A549 (cell line): ENCODE measurements at places on chromosomes 1 and 21.

DNA sequence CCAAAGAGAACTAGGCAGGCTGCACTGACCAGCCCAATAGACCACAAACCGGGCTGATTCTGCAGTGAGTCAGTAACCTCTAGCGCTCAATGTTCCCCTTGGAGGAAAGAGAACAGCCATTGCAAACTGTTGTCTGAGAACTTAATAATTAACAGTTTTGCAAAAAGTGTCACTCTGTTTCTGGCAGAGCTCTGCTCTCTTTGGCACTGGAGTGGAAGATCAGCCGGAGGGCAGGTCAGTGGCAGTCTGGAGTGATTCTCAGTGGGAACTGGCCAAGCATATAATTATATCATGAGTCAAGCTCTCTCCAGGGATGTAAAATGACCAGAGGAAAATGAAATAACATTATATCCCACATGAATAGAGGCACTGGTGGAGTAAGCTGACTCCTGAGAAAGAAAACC lies 238.3 kb downstream of the HLX start:
- DNase-seq, result peak; percentile 31

GRCh38 chr1:229230893-229231753 lies 39.8 kb upstream of the RAB4A start:
- DNase-seq, result peak; percentile 66

DNA sequence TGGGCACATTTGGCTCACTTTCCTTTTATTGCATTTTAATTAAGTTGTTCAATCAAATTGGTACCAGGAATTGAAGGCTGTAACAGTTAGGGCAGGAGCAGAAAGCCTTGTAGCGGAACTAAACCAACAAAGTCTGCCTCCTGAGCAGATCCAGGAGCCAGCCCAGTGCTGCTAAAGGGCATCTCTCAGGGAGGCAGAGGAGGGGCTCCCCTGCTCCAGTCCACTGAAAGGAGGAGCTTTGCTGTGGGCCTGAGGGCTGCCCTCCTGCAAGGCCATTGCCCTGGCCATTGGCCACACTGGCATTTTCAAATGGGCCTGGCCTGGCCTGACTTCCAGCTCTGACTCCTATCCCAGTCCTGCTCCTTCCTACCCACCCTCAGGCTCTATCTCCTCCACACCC lies 3.7 kb upstream of the TRABD2B start:
- no peak for DNase-seq

GRCh38 chr1:55402142-55402541 lies 187.0 kb upstream of the USP24 start:
- DNase-seq, result no peak

- no peak for DNase-seq
These were observed 184.8 kb downstream of the BRINP2 start for GRCh38 chr1:177355575-177355974.

GRCh38 chr1:174414203-174414602 lies 33.6 kb upstream of the GPR52 start:
- DNase-seq, result no peak

DNA sequence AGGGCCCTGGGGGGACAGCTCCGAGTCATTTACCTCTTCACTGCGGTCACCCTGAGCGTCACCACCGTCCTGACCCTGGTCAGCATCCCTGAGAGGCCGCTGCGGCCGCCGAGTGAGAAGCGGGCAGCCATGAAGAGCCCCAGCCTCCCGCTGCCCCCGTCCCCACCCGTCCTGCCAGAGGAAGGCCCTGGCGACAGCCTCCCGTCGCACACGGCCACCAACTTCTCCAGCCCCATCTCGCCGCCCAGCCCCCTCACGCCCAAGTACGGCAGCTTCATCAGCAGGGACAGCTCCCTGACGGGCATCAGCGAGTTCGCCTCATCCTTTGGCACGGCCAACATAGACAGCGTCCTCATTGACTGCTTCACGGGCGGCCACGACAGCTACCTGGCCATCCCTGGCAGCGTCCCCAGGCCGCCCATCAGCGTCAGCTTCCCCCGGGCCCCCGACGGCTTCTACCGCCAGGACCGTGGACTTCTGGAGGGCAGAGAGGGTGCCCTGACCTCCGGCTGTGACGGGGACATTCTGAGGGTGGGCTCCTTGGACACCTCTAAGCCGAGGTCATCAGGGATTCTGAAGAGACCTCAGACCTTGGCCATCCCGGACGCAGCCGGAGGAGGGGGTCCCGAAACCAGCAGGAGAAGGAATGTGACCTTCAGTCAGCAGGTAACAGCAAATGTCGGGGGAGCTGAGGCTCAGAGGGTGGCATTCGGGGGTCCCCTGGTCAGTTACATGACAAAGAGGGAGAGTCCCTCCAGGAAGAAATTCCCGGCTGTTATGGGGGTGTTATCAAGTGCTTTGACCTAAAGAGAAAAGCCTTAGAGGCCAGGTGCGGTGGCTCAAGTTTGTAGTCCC lies 12.6 kb downstream of the SLC45A1 start:
- no peak for DNase-seq

- DNase-seq, result no peak
These were observed 1293.9 kb downstream of the NCAM2 start for GRCh38 chr21:22292144-22292543.

DNA sequence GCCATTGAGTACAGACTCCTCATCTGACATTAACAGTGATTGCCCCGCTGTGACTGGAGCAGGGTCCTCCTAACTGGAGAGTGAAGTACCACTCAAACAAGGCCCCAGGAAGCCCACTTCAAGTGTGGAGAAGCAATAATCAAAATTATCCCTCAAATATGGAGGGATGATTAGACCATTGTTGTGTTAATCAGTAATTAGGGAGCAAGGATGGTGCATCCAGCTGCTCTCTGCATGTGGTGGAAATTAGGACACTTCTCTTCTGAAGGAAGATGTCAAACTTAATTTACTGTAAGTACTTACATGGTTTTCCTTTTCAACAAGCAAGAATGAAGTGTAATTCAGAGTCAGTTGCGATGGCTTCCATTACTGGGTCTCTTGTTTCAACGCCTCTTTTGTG lies 3.4 kb upstream of the ZP4 start:
- DNase-seq, result no peak

- DNase-seq, result peak; percentile 71
These were observed at the start of gene RUNX3 for GRCh38 chr1:24930260-24931145. RUNX3 (minus strand) TSS chr1:24930276; CDS start chr1:24929868, 408 bp downstream.

- DNase-seq, result no peak
These were observed 31.6 kb downstream of the BRWD1 start for GRCh38 chr21:39281853-39282252.

- DNase-seq, result no peak
These were observed 139.7 kb downstream of the FGGY start for GRCh38 chr1:59436637-59437036.

- no peak for DNase-seq
These were observed 5.0 kb downstream of the GCLM start for GRCh38 chr1:93904228-93904627.

- no peak for DNase-seq
These were observed 114.2 kb downstream of the SLC16A1 start for GRCh38 chr1:112841825-112842224.

DNA sequence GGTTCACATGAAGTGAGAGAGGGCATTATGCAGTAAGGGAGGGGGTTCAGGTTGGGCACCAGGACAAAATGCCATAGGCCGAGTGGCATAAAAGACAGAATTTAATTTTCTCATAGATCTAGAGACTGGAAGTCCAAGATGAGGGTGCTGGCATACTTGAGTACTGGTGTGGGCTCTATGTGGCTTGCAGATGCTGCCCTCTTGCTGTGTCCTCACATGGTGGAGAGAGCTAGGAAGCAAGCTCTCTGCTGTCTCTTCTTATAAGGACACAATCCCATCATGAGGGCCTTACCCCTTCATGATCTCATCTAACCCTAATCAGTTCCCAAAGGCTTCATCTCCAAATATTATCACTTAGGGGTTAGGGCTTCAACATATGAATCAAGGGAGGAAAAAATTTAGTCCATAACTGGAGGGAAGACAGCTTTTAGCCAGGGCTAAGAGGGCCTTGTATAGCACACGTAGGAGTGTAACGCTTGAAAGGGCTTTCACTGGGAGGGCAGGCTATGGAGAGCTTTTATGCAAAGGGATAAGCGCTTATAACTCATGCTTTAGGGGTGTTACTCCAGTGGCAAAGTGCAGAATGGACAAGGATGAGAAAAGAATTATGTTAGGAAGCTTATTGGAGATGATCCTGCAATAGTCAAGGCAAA lies 64.5 kb downstream of the PLPPR5 start:
- DNase-seq, result no peak

DNA sequence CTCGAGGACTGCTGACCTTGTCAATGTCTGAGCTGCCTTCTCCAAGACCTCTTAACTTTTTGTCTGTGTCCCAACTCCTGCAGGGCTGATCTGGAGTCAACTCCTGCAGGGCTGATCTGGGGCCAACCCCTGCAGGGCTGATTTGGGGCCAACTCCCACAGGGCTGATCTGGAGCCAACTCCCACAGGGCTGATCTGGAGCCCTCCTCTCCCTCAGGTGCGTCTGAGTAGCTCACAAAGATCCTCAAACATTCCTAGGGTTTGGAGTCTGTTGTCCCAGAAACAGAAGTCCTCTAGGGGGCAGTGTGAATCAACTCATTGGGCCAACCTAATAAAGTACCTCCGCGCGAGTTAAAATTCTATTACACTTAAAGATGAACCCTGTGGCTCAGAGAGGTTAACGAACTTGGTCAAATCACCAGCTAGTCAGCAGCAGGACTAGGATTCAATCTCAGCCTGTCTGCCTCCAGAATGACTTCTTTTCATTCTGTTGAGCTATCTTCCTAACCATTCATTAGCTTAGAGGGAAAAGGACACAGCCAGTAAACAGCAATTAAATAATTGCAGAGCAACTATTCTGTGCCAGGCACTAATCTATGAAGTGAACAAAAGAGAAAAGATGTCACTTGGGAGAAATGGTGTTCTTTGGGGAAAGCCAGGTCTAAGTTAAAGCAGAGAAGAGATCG lies 17.2 kb upstream of the RLF start:
- DNase-seq, result peak; percentile 36

- no peak for DNase-seq
These were observed 212.7 kb upstream of the JUN start for GRCh38 chr1:58996341-58997059.

DNA sequence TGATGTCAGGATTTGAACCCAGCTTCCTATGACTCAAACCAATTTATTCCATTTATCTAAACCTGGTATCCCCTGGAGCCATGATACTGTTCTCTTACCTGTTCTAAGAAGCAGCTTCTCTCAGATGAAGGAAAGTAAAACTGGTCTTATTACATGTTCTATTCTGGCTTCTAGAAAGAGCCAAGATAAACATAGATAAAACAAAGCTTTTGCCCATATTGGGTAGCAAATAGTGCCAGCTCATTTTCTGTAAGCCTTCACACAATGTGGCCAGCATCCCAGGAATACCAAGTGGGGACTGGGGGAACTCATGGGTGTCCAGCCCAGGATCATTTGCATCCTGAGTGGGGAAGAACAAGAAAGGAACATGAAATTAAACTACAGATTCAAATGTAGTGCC lies 53.5 kb upstream of the EPHA8 start:
- DNase-seq, result no peak

DNA sequence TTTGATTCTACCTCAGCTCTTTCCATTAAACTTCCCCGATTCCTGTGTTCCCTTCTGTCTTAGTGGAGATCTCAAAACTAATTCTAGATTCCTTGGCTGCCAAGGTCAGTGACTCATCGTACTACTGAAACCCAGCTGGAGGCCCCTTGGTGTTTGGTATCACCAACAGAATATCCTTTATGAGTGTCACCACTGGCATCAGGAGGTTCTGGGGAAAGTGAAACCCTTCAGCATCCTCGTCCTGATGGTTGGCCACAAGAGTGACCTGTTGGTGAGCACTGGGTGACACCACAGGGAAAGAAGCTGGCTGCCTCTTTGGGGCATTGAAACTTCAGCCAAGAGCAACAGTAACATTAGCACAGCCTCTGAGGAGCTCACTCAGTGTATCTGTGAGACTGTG lies 9.6 kb downstream of the RAB42 start:
- DNase-seq, result no peak

DNA sequence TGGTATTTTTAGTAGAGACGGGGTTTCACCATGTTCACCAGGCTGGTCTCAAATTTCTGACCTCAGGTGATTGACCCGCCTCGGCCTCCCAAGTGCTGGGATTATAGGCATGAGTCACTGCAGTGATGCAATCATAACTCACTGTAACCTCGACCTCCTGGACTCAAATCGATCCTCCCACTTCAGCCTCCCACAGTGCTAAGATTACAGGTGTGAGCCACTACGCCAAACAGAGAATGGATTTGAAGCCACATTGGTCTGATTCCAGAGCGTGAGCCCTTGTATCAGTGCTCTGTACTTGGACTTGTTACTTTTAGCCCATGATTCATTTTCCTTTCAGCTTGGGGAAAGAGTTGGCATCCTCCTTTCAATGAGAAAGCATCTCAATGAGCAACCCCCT lies 14.9 kb upstream of the ZNF683 start:
- no peak for DNase-seq
